ENCODE measurements at places on chromosomes 13 and 19.

GRCh38 chr13:22468824-22469223, 712.0 kb upstream of the SGCG start:
- DNase-seq: no peak

GRCh38 chr19:46081928-46082727, 41.3 kb upstream of the IGFL4 start:
- DNase-seq: peak; percentile 30

DNA sequence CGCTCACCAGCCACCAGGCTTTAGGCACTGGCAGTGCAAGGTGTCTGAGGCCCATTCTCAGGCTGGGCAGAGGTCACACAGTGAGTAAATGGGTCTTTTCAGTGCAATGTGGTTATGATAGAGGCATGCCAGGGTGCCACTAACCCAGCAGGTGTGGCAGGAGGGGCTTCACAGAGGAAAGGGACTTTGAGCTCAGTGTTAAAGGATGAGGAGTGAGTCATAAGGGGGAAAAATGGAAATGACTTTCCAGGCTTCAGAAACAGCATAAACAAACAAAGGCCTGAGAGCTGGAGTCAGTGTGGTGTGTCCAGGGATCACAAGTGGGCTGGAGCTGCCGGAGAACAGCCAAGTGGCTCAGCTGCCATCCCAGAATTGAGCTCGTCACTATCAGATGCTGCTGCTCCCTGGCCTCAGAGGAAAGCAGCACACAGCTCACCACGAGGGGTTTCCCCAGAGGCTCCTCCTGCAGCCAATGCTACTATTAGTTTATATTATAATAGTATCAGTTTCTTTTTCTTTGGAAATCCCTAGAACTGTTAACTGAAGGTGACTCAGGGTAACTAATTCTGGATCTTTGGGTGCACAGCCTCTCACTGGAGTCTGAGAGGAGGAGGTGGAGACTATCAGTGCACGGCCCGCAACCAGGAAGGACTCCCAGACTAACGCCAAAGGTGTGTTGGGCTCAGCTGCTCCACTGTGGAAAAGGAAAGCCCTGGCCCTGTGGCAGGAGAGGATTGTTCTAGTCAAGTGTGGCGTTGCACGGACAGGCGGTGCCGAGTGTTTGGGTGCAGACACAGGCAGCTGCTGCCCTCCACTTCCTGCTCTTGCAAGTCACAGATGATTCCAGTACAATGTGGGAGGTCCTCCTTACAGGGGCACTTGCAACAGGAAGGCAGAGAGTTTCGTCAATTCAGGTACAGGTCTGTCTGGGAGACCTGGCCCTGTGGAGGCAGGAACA, 39.5 kb downstream of the DHRS12 start:
- peak; percentile 72 for DNase-seq

DNA sequence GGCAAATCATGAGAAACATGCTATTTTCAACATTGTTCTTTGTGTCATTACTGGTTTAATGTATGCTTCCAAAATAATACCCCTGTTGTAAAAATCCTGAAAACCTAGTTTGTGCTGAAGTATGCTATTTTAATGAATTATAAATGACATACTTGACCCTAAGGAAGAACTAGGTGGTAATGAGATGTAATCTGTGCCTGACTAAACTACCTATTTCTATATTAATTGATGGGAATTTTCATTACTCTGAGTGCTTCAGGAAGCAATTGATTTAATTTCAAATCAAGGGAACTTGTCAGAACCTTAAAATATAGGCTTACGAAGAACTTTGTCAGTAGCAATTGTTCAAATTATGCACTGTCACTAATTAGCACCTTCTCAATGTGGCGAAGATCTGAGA, 1005.6 kb upstream of the SLC10A2 start:
- no peak for DNase-seq

GRCh38 chr13:35594096-35594495, 117.6 kb upstream of the MAB21L1 start:
- no peak for DNase-seq

GRCh38 chr19:958967-959855, 24.9 kb upstream of the WDR18 start:
- no peak for DNase-seq

GRCh38 chr19:17775991-17776803, 18.7 kb upstream of the B3GNT3 start:
- no peak for DNase-seq

- DNase-seq: no peak
Observed at GRCh38 chr13:99892196-99892613, 79.4 kb downstream of the ZIC5 start.

DNA sequence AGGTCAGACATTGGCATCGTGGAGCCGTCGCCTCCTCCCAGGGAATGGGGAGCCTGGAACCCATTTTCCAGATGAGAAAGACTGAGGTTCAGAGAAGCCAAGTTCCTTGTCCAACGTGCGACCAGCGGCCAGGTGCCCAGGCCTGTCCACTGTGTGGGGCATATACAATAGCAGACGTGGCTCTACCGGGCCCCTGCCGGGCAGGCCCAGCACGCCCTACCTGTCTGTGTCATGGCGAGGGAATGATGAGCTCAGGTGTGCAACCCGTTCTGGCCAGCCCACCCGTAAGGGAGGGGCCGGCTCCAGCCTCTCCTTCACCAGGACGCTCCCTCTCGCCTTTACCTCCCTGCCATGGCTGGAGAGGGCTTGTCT, 837 bp downstream of the GNA15 start:
- no peak for DNase-seq

GRCh38 chr13:34469196-34469986, 472.7 kb upstream of the NBEA start:
- DNase-seq: no peak

GRCh38 chr13:94662274-94662945, 49.9 kb downstream of the SOX21 start:
- no peak for DNase-seq

DNA sequence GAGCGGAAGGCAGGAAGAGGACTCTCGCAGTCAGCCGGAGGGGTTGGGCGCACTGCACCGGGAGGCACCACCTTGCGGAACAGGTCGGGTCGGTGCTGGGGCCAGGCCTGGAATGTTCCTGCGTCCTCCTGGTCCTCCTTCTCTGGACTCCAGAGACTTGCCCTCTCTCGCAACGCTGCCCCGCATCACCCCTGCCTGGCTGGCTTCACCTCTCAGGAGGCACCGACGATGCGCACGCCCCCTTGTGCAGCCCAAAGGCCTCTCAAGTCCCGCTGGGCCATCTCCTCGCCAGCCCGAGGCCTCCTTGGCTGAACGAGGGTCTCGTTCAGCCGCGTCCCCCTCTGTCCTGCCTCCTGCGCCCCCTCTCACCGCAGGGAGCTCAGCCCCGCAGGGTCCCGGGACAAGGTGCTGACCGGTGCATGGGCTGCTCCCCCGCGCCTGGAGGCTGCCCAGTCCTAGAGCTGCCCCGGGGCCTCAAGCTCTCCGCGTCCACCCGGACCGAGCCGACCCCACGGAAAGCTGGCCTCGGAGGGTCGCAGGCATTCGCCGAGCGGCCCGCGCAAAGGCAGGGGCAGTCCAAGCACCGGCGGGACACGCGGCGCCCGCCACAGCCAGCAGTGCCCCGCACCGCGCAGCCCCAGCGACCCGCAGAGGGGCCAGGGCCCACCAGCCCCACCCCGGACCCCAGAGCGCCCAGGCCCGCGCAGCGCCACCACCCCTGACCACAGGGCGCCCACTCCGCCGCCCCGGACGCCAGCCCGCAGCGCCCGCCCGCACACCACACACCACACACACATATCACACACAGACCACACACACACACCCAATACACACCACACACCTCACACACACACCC, 133.8 kb downstream of the CRYL1 start:
- no peak for DNase-seq

DNA sequence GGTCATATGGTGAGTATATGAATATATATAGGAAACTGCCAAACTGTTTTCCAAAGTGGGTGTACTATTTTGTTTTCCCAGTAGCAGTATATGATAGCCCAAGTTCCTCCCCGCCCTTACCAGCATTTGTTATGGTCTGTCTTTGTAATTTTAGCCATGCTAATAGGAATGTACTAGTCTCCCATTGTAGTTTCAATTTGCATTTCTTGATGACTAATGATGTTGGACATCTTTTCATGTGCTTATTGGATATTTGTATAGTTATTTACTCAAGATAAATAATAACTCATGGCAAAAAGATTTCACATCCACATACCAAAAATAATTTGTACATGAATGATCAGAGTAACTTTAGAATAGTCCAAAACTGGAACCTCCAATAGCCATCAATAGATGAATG, 75.3 kb upstream of the SERP2 start:
- DNase-seq: no peak

- no peak for DNase-seq
Observed at GRCh38 chr13:71685072-71685471, 181.9 kb downstream of the DACH1 start.

- DNase-seq: no peak
Observed at GRCh38 chr13:110350509-110350908, 43.4 kb downstream of the COL4A2 start.

- DNase-seq: no peak
Observed at GRCh38 chr19:56142087-56142787, 1.1 kb downstream of the ZNF444 start.

DNA sequence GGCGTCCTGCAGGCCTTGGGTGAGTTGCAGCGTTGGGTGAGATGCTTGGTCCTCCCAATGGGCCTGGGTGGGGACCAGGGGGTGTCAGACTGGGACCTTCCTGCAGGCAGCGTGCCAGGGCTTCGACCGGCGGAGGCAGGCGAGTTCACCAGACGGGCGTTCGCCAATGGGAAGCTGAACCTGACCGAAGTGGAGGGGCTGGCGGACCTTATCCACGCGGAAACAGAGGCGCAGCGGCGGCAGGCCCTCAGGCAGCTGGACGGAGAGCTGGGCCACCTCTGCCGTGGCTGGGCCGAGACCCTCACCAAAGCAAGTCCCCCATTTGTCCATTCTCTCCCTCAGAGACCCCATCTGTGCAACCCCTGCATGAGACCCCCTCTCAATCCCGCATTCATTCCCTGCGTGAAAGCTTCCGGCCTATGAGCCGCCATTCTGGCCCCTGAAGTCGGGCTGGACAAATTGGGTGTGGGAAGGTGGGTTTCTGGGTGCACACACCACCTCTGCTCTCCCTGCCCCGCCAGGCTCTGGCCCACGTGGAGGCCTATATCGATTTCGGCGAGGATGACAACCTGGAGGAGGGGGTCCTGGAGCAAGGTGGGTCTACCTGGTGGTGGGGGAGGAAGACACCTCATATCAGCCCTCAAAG, 1.2 kb downstream of the GTPBP3 start:
- DNase-seq: no peak

GRCh38 chr19:46849610-46850009, 1.0 kb downstream of the AP2S1 start:
- no peak for DNase-seq

GRCh38 chr13:74920361-74920760, 561.6 kb downstream of the TBC1D4 start:
- no peak for DNase-seq

- DNase-seq: no peak
Observed at GRCh38 chr19:40056505-40056904, 474 bp upstream of the ZNF780B start.

DNA sequence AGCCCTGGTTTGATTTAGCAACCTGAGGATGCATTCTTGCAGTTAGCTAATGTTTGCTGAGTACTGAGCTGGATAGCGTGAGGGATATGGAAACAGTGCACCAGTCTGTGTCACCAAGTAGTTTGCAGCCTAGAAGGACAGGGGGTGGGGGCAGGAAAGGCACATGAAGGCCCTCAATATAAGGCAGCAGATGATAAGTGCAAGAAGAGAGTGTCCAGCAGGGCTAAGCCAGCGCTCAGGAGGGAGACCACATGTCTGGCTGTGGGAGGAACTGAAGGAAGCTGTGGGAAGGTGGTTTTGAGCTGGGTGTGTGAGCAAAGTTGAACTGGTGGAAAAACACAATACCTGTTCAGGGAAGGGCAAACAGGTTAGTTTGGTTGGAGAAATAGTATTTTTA, 1.7 kb downstream of the CXCL17 start:
- no peak for DNase-seq

GRCh38 chr19:50531171-50531612, 17.5 kb upstream of the ASPDH start:
- no peak for DNase-seq

DNA sequence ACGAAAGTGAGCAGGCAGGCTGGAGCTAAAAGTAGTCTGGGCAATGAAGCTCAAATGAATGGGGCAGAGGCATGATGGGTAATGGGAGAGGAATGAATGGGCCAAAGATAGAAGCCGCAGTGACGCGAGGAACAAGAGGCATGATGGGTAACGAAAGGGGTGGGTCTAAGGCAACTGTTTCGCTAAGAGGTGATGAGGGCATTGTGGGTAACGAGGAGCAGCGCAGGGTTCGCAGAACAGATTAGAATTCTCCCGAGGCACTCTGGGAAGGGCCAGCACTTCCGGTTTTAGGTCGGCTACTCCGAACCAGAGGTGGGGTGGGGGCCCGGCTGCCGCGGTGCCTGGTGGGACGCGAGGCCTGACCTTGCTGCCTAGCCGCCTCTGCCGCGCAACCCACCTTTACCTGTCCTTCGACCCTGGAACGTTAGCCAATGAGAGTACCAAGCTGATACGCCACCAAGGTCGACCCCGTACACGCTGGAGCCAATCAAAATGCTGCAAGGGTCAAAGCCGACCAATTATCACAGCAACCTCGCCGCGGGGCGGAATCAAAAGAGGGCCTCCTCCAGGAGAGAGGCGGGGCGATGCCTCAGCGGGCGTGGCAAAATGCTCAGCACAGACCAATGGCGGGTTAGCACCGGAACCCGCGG, 563 bp upstream of the TOMM40 start:
- peak; percentile 100 for DNase-seq

- DNase-seq: no peak
Observed at GRCh38 chr19:18340990-18341868, 831 bp downstream of the PGPEP1 start.

- no peak for DNase-seq
Observed at GRCh38 chr13:44837250-44837649, 152.0 kb downstream of the NUFIP1 start.

DNA sequence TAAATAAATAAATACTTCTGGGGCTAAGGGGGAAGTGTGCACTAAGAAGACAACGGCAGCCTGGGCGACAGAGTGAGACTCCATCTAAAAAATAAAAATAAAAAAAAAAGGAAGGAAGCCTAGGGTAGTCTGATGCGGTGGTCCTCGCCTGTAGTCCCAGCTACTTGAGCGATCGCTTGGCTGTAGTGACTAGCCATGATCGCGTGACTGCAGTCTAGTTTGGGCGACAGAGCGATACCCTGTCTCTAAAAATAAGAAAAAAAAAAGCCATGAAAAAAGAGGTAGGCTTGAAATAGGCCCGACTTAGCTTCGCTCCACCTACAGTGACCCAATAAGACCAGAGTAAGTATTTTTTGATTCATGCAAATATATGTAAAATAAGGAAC, 661 bp upstream of the BABAM1 start:
- DNase-seq: no peak

GRCh38 chr19:13537454-13537853, 31.2 kb upstream of the CACNA1A start:
- no peak for DNase-seq

- no peak for DNase-seq
Observed at GRCh38 chr13:112843392-112844111, 125.5 kb upstream of the MCF2L start.

DNA sequence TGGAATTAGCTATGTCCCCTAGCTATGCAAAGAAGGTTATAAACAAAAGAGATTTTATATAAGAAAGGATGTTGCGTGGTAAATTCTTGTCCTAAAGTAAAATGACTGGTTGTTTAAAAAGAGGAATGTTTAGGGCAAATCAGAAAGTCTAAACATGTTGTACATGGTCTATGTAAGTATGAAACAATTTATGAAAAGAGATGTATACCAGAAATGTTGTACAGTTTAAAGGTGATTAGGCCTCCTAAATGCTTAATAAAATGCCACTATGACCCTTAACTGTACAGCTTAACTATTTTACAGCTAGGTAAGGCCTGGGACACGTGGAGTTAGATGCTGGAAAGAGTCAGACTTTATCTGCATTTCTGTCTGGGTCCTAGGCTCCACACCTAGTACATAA, 775.9 kb upstream of the KLHL1 start:
- DNase-seq: no peak

All from activated naive CD4-positive, alpha-beta T cell treated with anti-CD3 and anti-CD28 coated beads, Interleukin-2, amount 50 U/mL, for 72 hours (primary cell).